ENCODE measurements at places on chromosomes 11 and 22.

DNA sequence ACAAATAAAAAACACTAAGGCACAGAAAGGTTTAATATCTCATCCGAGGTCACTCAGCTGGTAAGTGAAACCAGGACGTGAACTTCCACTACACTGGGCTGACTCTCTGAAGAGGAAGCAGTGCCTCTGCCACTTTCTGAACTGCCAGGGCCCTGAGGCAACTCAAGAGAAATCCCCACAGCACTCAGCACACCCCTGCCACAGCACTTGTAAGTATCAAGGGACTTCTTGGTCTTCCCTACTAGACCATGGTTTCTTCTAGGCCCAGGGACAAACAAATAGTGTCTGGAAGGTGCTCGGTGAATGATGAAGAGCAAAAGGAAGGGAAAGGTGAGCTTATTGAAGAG lies 49.7 kb downstream of the RPL27A start:
- no peak for DNase-seq

DNA sequence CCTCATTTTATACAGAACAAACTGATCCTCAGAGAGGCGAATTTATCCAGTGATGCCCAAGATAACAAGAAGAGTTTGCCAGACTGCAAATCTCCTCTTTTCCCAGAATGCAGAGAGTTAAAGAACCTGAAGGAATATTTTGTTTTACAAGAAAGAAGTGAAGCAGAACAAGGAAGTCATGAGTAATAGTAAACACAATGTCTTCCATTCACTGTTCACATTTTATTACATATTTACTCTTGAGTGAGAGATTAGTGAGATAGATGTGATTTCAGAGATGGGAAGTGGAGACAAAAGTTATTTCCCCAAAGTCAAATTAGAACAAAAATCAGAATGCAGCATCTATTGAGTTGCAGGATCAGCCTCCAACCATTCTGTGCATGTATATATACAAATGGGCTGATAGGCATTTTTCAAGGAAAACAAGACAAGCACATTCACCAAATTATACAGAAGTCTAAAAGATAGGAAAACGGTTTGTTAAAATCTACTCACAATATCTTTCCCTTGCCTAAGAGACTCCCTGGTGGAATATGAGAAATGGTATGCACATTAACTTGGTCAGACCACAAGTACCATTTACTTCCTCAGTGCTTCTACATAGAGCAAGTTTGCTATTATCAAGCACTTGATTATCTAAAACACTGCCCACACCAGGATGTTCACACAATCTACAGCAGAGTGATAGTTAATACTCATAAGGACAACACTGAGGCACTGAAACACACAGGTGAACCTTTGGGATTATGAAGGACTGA lies 12.0 kb downstream of the GUCY1A2 start:
- DNase-seq, result no peak

DNA sequence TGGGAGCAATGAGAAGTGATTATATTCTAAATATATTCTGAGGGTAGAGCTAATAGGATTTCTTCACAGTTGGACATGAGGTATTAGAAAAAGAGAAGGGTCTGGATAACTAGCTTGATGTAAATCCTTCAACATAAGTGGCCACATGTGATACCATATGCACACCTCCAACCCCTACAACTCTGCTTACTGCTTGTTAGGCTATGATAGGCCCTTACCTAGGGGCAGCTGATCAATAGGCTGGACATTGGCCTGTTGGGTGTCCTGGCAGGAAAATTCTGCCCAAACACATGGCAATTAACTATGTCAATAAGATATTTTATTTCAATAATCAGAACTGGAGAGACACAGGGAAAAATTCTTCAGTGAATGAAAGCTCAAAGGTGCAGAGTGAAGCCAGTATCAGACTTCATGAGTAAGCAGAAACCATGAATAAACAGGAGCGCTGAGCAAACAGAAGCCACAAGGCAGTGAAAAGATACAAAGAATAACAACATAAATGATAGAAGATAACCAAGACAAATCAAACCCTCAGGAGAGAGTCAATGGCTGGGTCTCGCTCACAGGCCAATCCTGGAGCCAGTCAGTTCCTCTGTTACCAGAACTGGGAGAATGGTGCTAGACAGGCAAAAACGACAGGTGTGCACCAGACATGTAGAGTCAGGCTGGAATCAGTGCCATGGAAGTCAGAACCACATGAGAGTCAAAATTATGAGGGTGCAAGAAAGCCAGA lies 46.3 kb upstream of the PSMA1 start:
- DNase-seq, result no peak

DNA sequence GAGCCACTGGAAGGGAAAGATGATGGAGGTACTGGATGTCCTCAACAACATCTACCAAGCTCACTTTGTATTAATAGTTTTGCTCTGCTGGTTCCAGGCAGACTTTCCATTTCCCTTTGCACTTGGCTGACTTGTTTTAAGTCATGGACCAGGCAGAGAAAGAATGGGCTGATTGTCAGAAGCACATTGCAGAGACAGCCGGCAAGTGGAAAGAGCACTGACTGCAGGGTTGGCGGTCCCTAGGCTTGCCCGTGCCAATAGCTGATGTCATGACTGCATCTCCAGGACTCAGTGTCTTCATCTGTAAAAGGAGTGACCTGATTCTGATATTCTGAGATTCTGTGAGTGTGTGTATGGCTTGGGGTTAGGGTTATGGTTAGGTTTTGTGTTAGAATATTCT lies 20.9 kb upstream of the NNMT start:
- no peak for DNase-seq

DNA sequence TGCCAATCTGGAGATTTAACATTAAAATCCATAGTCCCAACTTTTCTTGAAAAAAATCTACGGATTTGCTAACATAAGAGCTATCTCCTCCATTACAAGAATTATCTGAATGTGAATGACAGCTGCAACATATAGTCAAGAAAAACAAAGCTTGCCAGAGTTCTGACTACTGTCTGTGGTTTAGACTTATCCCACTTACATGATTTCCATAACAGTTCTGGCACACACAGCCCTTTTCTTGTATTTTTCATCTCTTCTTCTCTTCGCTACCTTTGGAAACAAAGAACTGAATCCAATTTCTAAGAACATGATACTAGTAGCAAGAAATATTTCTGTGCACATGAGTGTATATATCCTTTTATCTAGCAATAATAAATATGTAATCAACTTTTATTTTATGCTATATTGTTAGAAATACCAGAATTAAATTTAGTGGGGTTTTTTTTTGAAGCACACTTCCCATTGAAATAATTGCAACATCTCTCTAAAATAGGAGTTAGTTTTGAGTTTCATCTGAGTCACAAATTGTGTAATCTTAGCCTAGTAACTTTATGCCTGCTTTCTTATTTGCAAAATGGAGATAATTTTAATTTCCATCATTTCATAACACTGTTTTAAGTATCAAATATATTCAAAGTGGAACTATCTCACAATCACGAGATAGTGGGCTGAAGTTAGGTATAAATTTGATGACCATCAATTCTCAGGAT lies 1217.6 kb downstream of the JRKL start:
- DNase-seq, result no peak

DNA sequence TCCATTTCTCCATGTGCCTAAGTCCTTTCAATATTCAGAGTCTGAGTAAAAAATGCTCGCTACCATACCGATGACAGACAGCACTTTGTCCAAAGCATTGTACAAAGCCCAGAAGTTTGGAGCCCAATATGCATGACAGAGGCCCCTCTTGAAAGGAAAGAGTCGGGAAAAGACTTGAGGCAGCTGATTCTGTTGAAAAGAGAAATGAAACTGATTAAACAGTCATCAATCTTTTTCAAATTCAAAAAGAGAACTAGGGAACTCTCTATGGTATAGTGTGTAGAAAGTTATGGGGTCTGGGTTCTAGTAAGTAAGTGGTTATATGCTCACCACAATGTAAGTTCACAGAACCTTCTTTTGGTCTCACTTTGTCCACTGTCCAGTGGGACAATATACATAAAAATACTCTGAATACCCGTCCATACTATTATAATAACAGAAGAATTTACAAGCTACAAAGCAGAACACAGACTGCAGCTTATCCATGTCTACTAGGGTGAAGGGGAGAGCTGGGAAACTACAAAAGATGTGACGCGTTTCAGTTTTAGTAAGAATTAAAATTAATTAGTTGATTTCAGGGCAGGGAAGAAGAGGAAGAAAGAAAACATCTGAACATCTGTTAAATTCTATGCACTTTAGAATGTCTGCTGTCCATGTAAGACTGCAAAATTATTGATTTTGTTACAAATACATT lies 26.7 kb downstream of the ALG8 start:
- DNase-seq, result no peak

DNA sequence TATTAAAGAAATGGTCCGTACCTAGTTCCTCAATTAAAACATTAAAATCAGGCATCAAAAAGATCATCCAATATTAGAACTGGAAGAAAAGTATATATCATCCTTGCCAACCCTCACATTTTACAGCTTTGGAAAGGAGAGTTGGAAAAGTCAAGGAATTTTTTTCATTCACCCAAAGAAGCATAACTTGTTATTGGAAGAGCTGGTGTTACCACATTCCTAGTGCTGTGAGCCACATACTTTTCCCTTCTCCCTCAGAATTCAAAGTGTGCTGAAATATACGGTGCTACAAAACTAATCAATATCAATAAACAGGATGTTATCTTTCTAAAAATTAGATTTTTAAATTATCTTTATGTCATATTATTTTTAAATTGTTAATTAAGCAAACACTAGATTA lies 202.1 kb upstream of the FAT3 start:
- DNase-seq, result no peak

DNA sequence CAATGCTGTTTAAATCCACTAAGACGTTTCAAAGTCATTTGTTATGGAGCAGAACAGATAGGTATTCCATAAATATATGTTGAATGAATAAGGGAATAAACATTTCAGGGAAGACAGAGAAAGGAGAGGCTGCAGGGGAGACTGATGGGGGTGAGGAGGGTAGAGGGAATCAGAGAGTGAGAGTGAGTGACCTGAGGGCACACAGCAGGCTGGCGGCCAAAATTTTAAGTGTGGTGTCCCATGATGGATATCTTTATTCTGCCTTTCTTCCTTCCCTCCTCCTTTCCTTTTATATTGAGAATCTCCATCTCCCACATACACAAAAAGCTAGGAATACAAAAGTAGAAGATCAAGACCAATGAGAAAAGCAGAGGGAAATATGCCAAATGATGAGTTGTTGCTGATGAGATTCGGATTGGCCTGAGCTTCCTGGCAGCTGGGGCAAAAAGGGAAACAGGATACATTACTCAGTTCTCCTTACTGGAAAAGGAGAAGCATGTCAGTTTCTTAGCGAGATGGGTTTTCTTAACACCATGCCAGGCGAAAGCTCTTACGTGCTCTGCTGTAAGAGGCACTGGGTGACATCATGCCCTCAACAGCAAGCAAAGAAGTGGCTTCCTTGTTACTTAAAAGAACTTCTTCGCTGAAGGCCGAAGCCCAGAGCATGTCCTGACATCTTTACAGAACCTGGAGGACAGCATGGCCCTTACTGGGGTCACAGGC lies 11.2 kb upstream of the CYTH4 start:
- no peak for DNase-seq

GRCh38 chr11:69922015-69922595 lies 102.9 kb upstream of the FGF3 start:
- DNase-seq, result no peak

DNA sequence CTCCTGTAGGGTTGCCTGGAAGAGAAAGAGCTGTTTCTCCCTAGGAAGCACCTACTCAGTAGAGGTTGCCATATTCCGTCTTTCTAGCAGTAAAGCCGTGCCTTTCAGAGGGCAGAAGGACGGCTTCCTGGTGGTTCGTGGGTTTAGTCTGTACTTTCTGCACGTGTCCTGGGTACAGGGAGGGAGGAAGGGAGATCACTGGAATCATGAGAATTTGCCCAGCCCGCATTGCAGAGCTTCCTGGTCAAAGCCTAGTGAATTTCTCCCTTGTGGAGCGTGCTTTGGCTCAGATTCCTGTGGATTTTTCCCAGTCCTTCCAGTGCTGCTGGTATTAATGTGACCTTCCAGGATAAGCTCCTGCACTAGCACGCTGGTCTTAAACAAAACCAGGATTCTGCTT lies 44.9 kb downstream of the GRAMD1B start:
- no peak for DNase-seq

GRCh38 chr11:83156996-83157593 lies at the start of gene PCF11:
Gene PCF11, plus strand, starts transcription at chr11:83157131. Its CDS starts 309 bp downstream, at chr11:83157440.
- DNase-seq, result no peak

DNA sequence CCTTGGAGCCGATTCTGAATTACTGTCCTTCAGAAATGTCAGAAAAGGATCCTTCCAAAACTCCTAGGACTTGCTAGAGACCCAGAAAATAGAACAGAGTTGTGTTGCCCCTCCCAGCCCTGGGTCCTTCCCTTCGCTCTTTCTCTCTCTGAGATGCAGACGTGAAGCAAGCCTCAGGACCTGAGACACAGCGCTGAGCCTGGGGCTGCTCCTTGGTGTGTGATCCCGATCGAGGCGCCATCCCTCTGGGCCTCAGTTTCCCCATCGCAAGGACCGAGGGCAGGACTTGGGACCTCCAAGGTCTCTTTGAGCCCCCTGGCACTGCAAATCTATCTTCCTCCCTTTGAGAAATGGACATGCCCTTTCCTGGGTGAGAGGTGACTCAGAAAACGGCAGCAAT lies 533.5 kb downstream of the TBC1D22A start:
- no peak for DNase-seq

- DNase-seq, result no peak
These were observed 347 bp downstream of the MN1 start for GRCh38 chr22:27801202-27801615.

DNA sequence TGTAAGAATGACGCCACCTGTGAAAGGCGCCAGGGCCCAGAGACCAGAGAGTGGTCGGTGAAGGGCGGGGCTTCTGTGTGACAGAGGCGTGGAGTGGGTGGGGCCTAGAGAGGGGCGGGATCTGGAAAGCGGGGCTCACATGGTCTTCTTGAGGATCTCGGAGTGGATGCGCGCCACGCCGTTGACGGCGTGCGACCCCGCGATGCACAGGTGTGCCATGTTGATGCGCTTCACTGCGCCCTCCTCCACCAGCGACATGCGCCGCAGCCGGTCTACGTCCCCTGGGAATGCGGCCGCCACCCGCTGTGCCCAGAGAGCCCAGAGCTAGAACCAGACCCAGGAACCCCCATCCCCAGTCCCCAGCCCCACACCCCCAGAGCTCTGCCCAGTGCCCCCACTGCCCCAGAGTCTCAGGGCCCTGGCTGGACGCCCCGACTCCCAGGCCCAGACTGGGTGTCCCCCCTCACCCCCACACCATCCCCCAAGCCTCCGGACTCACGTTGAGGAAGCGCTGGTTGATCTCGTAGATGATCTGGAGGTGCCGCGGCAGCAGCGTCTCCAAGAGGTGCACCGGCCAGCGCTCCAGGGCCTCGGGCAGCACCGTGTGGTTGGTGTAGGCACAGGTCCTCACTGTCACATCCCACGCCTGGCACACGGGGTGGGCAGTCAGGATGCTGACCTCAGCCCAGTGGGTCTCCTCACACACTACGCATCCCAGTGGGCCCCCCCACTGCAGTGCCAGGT lies 6.2 kb downstream of the PYGM start:
- no peak for DNase-seq
